BJ (cell line): ENCODE measurements at places on chromosomes 2 and 18.

GRCh38 chr18:60649842-60650536 is 277.4 kb upstream of the MC4R start:
- no peak for DNase-seq

DNA sequence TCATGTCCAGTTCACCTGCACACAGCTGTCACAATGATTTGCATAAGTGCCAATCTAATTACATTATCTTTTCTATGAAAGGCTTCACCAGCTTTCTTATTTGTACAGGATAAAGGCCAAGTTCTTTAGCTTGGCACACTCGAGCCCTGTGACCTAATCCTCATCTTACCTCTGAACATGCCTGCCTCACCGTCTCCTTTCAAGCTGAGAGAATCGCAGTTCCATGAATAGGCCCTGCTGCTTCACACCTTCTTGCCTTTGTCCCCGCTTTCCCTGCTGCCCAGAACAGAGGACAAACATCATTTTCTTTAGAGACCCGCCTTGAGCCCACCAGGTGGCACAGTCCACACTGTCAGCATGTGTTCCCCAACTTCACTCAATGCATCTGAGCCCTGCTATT is 1094.7 kb downstream of the BCL11A start:
- DNase-seq: no peak

DNA sequence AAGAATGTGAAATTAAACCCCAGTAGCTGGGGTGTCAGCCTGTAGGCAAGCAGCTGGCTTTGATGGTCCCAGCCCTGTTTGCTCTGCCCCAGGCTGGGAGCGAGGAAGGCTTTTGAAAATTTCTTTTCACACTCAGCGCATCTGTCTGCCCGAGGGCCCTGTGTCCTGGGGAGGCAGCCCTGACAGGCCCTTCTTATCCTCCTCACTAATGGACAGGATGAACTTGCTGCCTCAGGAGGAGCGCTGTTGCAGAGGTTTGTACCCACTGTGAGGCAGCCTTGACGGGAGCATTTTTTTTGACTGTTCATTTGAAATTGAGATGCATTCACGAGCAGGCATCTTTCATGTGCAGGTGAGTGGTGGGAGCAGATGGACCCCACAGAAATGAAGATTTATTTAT is 62.4 kb downstream of the SERPINB8 start:
- DNase-seq: no peak

DNA sequence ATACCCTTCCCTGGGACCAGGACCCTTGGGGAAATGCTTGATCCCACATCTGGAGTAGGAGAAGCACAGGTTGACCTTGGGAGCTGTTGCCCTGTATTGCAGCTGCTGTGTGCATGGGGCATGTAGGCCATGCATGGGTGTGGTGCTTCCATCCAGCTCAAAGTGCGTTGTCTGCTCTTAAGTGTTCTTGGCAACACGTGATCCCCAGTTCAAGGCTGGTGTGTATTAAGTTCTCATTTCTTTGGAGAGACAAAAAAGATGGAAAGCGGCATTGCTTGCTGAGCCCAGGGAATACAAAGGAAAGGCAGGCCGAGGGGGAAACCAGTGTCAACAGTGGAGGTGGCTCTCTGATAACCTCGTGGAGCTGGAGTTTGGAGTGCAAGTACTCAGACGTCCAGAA is 110.7 kb downstream of the RTP5 start:
- no peak for DNase-seq

- no peak for DNase-seq
Measured at GRCh38 chr2:58133395-58133794, 86.8 kb downstream of the VRK2 start.

- DNase-seq: no peak
Measured at GRCh38 chr2:232878855-232879617, 9.0 kb downstream of the SNORC start.

DNA sequence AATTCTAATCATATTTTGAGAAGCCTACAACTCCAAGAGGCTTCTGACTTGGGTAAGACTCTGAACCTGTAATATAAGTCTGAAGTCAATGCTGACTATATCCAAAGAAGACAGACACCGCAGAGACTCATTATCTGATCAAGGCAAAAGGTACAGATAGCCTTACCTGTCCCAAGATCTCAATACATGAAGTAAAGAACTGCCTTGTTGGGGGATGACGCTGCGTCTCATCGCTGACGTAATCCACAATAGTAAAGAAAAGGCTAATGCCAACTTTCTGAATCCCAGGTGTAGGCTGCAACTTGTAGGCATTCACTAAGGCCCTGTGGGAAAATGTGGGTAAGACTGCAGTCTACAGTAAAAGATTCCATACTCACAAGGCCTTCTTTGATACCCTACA is 62.1 kb downstream of the SIGLEC15 start:
- DNase-seq: no peak

DNA sequence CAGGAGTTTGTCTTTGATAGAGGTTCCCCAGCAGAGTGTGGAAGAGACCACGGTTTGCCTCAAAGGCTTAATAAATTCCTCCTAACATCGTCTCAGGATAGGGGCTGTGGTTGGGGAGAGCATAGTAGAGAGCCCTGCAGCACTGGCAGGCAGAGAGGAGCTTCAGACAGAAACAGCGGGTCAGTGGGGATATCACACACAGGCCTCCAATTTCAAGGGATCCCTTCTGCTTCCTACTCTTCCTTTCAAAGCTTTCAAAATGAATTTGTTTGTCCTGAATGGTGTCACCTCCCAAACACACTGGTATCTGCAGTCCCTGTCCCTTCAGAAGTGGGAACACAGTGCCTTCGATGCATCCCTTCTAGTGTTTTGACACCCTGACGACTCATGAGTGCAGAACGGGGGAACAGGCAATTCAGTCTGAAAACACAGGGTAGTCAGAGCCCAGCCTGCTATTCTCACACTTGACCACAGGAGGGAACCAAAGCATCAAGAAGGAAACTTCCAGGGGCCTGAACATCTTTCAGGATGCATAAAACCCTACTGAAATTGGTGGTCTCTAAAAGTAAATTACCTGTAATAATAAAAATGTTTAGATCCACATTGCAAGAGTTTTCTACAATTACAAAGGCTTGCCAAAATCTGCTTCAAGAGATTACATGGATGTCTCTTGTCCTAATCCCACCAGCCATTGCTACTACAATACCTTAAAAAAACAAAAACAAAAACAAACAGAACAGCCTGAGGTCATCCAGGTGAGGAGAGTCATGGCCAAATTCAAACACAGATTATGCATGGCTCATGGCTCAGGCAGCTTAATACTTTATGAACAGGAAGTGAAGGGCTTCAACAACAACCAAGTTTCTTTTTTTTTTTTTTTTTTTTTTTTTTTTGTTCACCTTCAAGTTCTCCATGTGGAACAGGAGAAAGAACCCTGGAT is 49.8 kb downstream of the SLC14A2 start:
- DNase-seq: no peak

- no peak for DNase-seq
Measured at GRCh38 chr2:231339316-231339715, 56.2 kb upstream of the B3GNT7 start.
